ENCODE measurements at places on chromosomes 2 and 18.

DNA sequence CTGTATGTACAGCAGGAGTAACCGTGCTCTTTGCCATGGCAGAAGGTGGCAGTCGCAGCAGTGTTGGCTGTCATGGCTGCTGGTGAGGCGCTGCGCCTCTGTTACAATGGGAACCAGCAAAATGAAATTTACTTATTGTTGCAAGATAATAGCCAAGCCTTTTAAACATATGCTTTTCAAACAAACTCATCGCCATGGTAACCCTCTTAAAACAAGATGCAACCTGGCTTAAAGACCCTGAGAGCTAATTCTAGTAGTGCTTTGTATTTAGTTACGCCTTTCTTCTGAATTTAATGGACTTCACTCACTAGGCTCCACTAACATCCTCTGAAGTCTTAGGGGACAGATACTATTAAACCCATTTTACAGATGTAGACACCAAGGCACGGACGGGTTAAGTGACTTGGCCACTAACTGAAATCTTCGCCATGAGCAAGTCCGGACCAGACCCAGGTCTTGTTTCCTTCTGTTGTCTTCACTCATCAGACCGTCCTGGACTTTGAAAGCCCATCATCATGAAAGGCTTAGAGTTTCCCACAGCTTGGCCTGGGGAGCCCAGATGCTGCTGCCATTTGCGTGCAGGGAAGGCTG lies 111.6 kb upstream of the ODC1 start:
- DNase-seq, result no peak

GRCh38 chr2:205996161-205996560 lies 89.8 kb downstream of the INO80D start:
- no peak for DNase-seq

DNA sequence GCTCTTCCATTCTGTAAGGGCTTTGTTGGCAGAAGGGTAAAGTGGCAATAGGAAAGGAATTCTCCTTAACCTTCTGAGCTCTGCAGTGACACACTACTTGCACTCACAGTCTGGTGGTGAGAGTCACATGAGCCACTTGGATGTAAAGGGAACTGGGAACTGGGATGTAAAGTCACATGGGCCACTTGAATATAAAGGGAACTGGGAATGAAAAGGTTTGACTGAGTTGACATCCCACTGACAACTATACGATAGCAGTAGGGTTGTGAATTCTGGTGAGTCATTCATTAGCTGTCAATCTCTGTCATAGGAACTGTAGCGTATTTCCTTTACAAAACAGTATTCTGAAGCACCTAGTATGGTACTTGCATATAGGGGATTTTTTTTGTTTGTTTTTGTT lies 5.5 kb downstream of the RPE start:
- no peak for DNase-seq

DNA sequence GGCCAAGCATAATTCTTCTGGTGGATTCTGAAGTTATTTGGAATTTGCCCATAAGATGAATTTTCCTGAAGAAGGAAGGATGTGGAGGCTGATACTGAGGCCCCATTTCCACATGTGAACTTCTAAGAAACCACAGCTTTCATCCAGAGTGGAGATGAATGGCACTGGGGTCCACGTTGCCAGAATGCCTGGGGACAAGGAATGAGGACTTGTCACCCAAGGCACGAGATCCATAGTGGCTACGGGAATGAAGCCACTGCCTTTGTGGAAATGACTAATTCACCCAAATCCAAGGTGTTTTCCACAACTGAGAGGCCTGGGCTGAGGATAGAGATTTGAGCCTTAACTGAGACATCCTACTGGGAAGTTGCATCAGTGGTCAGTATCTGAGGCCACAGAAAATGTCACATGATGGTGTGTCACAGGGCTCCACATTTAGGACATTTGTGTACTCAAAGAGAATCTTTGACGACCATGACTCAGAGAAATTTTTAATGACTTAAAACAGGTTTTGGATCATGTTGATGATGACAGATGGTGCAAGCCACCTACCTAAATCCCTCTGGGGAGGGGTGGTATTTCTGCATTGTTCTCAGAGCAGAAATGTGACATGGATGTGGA lies 286.1 kb downstream of the SOX11 start:
- DNase-seq, result no peak

- no peak for DNase-seq
Observed at GRCh38 chr2:239263231-239263630, 137.6 kb downstream of the HDAC4 start.

DNA sequence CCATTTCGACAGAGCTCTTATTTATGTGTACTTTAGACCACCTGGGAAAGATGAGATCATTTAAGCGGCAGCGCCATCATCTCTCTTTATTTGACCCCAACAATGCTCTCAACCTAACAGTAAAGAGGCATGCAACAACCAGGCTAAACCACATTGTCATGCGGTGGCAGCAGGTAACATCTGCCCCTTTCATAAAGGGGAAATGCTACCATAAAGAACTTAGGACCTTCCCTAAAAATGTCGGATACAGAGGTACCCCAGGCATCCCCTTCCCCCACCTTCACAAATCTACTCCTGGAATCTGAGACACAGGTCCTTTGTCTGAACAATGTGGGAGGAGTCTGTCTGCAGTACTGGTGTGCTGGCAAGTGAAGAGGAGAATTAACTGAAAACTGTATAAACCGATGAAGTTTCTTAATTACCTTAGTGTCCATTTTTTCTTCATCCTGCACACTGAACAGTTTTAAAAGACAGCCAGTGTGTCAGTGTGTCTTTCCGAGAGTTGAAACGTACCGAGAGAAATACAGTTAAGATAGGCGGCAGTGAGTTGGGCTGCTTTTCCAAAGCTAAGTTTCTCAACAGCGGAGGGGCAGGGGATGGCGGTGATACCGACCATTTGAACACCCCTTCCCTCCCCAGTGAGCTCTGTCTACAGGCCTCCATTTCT lies 1.9 kb downstream of the MEX3C start:
- peak; percentile 54 for DNase-seq

- no peak for DNase-seq
Observed at GRCh38 chr2:50782543-50782942, 249.4 kb downstream of the NRXN1 start.

GRCh38 chr2:57878866-57879210 lies 167.8 kb upstream of the VRK2 start:
- no peak for DNase-seq

DNA sequence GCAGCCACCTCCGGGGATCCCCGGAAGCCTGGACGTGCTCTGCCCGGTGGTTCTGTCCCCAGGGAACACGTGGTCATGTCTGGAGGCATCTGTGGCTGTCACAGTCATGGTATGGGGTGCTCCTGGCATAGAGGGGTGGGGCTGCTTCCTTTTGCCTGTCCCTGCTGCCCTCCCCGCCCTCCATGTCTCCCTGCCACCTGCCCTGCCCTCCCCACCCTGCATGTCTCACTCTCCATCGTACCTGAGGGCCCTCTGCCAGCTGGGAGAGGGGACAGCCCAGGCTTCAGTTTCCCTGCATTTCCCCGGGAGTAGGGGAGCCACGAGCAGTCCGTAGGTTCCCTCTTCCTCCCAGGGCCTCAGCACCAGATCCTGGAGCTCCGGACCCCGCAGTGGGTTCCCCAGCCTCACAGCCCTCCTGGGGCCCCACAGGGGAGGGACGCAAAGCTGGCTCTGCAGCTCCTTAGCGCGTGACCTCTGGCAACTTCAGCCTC lies 90.0 kb upstream of the CTDP1 start:
- no peak for DNase-seq

DNA sequence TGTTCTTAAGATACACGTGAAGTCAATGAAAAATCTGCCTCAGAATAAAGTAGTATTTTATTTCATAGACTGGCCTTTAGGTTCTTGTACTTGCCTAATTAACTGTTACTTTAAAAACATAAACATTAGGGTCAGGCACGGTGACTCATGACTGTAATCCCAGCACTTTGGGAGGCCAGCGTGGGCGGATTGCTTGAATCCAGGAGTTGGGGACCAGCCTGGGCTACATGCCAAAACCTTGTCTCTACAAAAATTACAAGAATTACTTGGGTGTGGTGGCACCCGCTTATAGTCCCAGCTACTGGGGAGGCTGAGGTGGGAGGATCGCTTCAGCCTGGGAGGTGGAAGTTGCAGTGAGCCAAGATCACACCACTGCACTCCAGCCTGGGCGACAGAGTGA lies 16.0 kb upstream of the SNORC start:
- DNase-seq, result no peak

DNA sequence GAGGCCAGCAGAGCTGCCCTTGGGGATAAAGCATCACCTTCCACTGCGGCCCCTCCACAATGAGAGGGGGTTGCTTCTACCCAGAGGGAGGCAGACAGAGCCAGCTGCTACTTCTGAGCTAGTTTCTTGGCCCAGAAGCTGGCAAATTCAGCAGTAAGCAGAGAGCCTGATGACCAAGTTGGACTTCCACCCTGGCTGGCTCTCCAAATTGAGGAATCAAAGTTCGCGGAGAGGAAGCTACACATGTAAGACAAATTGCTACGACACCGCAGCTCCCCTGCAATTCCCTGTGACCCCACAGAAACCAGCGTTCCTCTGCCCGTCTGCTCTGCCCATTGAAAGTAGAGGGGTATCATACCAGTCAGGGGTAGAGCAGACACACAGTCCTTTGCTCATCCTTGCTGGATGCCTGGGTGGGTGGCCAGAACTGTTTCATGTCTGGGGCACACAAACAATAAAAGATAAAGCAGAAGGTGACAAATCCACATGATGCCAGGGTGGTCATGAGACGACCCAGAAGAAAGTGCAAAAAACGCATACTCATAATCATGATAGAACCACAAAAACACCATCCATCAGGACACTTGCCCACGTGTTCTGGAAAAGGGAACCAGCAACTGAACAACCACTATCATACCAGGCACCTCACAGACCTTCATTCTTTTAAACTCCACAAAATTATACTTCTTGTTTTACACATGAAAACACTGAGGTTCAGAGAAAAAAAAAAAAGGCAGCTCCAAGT lies 5.4 kb downstream of the TFCP2L1 start:
- DNase-seq, result no peak

DNA sequence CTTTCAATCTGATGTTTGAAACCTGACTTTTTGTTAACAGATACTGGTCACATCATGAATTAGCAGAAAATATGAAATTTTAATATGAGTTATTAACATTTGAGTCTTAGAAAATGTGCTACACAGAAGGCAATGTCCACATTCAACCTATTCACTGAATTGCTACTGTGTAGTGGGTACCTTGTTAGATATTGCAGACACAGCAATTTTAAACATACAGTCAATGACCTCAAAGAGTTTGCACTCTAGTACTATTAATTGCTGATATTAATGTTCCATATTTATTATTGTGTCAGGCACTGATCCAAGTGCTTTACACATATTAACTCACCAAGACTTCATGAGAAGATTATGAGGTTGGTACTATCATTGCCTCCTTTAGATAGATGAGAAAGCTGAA lies 385.4 kb upstream of the PKDCC start:
- DNase-seq, result no peak

- DNase-seq, result peak; percentile 19
Observed at GRCh38 chr2:239824046-239824694, 201.0 kb downstream of the NDUFA10 start.

DNA sequence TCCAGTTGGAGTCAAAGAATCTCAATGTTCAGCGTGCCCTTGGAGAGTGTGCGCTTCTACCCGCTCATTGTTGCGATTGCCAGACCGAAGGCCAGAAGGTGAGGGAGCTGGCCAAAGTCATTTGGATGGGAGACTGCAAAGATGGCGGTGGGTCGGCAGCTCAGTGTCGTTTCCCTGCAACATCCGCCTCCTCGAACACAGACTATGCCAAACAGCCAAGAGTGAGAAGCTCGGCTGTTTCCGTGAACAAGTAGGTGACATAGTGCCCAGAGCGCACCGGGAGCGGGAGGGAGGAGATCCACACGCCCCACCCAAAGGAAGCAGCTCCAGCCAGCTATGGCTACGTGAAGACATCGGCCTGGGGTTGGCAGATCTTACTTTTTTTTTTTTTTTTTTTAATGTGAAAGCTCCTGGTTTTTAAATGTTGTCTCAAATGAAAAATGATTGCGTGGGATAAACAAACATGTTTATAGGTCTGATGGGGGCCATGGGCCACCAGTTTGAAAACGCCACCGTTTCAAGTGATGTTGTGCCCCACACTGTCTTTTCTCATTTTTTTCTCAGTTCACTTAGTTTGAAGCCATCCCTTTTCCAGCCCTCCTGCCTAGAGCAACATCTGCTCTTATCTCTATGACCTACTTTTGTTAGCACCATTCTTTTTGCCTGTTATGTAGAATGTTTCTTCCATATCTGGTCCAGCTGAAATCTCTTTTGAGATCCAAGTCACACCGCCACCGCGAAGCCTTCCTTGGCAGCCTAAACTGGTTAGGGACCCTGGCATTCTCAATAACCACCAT lies 682.4 kb downstream of the RNF144A start:
- no peak for DNase-seq

DNA sequence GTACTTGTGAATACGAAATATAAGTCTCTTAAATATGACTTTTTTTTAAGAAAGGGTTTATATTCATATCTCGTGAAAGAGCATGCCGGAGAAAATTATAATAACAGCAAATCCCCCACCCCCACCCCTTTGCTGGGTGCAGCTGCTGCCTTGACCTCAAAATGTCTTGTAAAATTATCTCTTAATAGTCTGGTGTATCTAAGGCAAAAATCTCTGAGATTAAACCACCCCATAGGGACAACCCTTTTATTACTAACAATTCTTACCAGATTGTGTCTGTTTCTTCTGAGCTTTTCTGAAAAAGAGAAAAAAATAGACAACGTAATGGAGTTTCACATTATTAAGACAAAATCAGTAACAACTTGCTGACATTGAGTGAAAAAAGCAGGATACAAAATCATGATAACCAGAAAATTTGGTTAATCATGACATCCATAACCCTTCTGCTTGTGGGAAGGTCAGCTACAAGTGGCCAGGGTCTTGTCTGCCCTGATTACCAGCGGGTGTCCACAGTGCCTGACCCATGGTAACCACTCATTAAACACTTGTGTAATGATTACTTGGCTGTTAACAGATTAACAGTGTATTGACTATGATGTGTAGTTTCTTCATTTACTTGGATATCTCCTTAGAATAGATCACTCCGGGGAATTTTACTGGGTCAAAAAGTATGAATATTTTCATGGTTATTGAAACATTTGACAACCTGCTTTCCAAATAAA lies 1.5 kb downstream of the STRADB start:
- no peak for DNase-seq

DNA sequence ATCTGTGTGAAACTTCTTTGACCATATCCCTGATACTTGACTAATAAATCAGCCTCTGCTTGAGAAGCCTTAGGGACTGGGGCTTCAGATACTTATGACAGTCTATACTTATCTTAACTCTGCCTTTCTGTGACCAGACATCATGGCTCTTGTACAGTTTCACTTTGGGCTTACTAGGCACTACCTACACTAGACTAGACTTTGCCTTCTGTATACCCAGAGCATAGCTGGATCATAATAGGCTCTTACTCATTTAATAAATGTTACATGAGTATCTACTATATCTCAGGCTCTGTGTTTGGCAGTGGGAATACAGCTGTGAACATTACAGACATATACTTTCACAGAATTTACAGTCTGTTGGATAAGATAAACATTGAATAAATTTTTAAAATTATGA lies 9.0 kb downstream of the UGP2 start:
- DNase-seq, result no peak

GRCh38 chr2:2899826-2900225 lies 477.8 kb downstream of the EIPR1 start:
- no peak for DNase-seq

GRCh38 chr2:212539072-212539880 lies 674 bp upstream of the ERBB4 start:
- DNase-seq, result no peak
